Epithelial cell of esophagus (primary cell): ENCODE measurements at places on chromosomes 16 and 17.

DNA sequence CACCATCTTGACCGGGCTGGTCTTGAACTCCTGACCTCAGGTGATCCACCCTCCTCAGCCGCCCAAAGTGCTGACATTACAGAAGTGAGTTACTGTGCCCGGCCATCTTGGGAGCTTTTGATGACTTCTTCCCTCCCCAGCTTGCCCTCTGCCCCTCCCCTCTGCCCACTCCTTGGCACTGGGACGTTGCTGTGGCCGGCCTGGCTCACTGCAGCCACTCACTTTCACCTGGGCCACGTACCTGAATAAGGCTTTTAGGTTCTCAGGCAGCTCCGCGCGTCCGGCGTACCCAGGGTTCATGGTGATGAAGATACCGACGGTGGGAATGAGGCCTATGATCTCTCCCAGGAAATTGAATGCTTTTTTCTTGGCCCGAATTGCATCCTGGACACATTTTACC lies 81.6 kb downstream of the DNAH17 start:
- DNase-seq, result no peak

DNA sequence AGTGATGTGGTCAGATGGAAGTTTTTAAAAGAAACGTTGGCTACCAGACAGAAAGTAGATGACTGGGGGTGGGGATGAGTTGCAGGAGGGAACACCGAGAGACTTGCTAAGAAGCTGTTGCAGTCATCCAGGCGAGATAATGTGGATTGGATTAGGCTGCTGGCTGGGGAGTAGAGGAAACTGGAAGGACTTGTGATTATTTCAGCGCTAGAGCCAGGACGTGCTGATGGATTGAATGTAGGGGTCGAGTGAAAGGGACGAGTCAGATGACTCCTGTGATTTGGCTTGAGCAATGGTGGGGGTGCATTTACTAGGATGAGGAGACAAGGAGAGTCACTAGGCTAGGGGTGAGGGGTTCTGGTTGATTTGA lies 88.5 kb downstream of the CLEC16A start:
- no peak for DNase-seq

DNA sequence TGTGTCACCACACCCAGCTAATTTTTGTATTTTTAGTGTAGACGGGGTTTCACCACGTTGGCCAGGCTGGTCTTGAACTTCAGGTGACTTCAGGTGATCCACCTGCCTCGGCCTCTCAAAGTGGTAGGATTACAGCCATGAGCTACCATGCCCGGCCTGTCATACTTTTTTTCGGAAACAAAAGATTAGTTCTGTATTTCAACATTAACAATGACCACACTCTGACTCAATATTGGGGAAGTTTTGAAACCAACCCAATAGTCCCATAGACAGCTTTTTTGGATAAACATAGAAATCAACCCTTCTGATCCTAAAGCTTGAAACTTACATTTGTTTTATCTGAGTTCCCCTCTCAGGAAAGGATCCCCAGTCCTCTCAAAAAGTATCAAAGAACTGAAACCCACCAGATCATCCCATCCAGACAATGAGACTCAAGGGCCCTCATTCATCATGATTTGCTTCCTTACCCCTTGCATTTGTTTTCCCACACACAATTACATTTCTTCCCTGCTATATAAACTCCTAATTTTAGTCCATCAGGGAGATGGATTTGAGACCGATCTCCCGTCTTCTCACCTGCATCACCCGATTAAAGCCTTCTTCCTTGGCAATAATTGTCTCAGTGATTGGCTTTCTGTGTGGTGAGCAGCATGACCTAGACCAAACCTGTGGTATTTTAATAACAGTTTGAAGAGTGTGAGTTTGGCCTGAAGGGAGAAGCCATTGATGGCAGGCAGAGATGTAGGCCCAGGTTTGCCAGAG lies 7.2 kb upstream of the AGRP start:
- peak; percentile 66 for DNase-seq

DNA sequence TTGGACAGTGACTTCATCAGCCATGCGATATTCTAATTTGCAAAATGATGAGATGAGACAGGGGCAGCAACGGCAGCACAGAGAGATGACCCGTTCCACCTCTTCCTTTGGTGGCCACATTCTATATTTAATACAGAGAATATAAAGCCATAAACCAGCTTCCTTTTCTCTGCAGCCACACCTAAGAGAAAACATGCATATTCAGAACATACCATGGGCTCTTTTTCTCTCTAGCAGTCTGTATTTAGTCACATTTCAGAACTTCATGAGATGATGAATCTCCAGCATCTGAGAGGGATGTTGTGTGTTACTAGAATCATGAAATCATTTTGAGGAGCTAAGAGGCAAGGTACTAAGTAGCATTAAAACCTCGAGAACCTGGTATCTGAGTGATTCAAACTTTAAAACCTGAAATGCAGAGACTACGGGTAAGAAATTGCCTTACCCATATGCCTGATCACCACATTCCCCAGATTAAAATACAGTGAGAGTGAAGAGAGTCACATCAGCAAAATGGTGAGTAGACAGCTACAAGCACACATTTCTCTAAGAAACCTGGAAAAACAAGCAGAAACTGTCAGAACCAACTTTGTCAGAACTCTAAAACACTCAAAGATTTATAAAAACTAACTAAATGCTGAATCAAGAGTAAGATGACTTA lies 55.5 kb upstream of the CPHXL start:
- no peak for DNase-seq

GRCh38 chr16:52363082-52363481 lies 183.9 kb downstream of the TOX3 start:
- no peak for DNase-seq

DNA sequence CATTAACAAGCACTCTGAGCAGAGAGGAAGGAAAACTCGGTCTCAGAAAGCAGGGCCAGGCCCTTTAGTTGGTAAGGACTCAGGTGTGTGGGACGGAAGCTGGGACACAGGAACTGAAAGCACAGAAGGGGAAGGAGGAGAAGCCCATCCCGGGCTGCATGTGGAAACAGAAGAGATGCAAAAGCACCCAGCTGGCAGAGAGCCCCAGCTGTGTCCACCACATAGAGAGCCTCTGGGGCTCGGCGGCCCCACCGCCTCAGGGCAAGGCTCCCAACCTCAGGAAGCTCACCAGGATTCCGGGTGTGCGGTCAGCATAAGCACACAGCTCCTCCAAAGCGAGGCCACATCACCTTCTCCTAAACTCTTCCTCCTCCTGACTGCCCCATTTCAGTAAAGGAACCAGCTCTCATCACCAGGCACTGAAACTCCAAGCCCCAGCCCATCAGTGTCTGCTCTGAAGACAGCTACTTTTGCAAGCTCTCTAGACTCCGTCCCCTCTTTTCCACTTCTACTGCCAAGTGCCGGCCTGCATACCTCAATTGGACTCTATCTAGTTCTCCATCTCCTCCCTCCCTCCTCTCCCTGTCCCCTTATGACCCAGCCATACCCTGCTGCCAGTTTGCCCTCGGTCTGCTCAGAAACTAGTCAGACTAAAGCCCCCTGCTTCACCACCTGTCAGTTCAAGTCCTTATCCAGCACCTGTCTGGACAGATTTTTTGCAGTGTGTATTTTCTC lies 6.0 kb downstream of the ST3GAL2 start:
- no peak for DNase-seq

GRCh38 chr17:57121308-57122042 lies 36.4 kb downstream of the AKAP1 start:
- DNase-seq, result peak; percentile 45

DNA sequence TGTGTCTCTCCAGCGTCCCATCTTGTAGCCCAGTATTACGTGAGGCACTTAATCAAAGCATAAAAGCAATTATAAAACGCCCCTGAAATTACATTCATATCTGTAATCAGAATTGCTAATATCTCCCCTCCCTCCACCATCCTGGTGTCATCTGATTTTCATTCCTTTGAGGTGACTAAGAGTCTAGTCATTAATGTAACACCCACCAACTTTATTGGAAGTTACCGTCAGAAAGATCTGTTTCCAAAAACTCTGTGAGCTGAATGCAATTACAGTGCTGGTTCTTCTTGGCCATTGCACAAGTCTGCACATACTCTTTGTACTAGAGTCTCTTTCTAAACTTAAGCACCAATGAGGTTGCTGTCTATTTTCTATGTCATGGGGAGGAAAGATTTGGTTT lies 12.5 kb upstream of the MAF start:
- DNase-seq, result peak; percentile 36

GRCh38 chr17:72387969-72388368 lies 267.1 kb downstream of the SOX9 start:
- no peak for DNase-seq

DNA sequence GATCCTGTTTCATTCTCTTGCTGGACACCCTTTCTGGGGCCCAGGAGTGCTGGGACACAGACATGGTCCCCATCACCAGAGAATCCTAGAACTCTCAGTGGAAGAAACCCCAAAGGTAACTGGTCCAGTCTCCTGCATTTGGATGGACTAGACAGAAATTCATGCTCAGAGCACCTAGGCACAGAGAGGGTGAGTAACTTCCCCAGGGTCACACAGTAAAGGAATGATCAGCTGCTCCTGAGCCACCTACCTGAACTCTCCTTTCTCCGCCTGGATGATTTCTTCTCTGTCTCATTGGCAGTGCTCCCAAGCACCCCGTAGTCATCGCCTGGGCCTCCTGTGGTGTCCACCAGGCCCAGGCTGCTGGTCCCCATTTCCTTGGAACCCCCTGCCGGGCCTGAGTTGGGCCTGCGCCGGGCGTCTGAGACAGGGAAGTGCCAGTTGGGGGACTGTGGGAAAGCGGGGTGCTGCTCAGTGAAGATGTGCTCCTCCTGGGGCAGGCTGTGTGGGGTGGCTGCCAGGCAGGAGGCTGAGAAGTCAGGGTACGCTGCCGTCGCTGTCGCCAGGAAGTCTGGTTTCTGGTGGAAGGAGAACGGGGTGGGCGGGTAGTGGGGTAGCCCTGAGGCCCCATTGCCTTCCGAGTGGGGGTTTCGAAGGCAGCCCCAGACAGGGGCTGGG lies 767 bp downstream of the MEOX1 start:
- DNase-seq, result no peak

GRCh38 chr16:89103156-89103555 lies 9.5 kb downstream of the ACSF3 start:
- no peak for DNase-seq

DNA sequence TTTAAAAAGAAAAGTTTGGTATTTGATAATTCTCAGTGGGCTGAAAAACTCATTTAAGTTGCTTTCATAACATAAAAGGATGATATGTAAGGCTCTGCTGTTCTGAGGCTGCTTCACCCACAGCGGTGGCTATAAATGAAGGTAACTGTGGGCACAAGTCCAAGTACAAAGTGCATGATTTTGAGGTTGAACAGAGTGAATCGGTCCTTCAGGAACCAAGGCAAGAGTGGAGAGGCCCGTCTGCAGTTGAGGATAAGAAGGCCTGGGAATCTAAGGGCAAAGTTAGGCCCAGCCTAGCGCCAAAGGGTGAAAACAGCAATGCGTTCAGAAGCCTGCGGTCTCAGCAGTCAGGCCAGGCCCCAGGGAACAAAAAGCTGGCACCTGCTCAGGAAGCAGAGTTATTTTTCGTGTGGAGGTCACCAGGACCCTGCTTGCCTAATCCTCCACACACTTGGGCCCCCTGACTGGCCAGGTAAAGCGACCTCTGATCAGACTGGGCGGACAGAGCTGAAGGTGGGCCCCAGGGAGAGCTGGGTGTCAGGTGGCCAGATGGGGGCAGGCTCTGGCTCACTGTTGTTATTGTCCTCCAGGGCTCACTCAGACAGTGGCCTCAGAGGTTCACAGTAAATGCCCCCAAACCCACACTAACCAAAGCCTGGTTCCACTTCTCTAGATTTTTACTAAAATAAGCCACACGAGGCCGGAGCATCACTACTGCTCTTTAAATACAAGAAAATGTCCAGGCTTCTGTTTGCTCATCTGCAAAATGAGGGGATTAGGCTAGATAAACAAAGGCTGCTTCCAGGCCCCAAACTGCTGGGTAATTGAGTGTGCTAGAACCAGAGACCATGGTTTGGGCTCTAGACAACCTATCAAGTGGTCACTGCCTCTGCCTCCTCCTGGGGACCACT lies 46.5 kb downstream of the TEX2 start:
- DNase-seq, result no peak

DNA sequence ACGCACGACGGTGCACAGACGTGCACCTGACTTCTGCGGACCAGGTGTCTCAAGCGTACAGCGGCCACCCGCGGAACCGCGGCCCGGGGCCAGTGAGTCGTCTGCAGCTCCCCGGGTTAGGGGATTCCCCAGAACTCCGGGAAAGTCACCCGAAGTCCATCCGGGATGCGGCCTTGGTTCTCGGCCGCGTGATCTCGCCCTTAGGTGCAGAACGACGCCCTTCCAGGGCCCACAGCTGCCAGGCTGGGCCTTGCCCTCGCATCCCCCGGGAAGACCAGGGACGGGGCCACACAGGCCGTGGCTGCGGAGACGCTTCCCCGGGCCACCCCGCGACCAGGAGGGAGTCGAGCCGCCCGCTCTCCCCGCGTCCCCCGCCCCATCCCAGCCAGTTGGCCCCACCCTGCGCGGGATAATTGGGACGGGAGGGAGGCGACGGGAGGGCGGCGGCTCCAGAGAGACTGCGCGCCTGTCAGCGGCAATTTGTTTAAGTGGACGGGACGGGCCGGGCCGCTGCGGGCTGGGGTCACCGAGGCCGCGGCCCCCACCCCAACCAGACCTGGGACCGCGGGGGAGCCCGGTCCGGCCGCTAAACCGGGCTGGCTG lies 3.6 kb upstream of the TBX2 start:
- no peak for DNase-seq

DNA sequence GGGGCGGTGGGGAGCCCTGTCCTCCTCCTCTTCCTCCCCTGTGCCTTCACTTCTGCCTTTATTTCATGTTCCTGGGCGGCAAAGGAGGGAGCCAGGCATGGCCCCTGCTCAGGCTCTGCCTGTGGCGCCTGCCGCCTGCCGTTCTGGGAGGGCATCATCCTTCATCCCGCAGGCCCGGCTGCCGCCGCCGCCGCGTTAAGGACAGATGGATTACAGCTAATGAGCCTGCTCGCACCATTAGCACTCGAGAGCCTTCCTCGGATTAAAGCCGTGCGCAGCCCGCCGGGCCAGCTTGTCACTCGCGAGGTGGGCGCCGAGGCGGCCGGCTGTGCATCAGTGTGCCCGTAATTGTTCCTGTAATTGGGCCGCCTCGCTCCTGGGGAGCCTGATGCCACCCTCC lies 127.7 kb upstream of the GSE1 start:
- no peak for DNase-seq

- no peak for DNase-seq
These were observed 203.6 kb downstream of the CPPED1 start for GRCh38 chr16:12600116-12600515.

DNA sequence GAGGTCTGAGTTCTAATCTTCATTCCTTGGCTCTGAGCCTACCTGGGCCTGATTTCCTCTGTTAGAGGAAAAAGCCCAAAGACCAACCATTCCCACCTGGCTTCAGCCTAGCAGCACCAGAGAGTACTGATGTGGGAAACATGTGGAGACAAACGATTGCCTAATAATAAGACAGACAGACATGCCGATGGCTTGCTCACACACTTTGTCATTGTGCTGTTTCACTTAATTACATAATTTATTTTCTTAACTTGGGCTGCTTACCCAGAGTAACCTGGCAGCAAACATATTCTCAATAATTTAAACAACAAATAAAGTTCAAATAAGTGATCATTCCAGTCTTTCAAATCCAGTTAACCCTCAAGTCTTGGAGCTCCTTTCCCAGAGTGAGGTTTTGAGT lies 83.4 kb downstream of the MAF start:
- peak; percentile 16 for DNase-seq

- no peak for DNase-seq
These were observed 3.7 kb downstream of the RHBDL3 start for GRCh38 chr17:32269377-32269776.

GRCh38 chr16:70705056-70705455 lies 19.2 kb upstream of the MTSS2 start:
- no peak for DNase-seq
